ENCODE measurements at places on chromosomes 11 and 22.

- no peak for DNase-seq
Observed at GRCh38 chr11:27722953-27723344, 22.7 kb upstream of the BDNF start.

DNA sequence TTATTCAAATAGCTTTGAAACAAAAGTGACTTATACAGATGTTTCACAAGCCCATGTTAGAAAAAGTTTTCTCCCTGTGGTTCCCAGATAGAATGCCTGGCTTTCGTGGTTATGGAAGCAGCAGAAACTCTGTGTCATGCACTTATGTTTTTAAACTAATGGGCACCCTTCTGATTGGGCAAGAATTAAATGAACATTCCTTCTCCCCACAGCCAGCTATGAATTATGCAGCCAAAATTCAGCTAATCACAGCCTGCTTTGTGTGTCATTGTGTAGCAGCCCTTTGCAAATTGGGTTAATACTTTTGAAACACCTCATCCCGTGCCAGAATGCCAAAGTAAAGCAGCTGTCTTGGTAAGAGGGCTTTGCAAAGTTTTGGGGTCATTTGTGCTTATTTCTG lies 46.9 kb downstream of the PANX1 start:
- DNase-seq = peak; percentile 85

DNA sequence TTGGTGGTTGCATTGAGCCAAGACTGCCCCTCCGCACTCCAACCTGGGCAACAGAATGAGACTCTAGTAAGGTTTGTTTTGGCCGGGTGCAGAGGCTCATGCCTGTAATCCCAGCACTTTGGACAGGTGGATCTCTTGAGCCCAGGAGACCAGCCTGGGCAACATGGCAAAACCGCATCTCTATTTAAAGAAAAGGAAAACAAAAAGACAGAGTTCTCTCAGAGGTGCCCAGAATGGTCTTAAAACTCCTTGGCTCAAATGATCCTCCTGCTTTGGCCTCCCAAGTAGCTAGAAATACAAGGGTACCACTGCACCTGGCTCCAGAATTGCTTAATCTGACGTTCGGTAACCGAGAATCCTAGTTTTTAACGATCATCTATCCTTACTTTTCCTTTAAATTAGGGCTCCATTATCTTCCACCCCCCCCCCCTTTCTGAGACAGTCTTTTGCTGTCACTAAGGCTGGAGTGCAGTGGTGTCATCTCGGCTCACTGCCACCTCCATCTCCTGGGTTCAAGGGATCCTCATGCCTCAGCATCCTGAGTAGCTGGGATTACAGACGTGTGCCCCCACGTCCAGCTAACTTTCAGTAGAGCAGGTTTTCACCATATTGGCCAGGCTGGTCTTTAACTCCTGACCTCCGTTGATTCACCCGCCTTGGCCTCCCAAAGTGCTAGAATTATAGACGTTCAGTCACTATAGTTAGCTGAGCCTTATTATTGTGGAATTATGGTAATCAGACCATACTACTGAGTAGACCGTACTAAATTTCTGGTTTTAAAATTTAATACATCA lies 1.7 kb downstream of the RPS25 start:
- DNase-seq = no peak

- DNase-seq = no peak
Observed at GRCh38 chr11:1200611-1201191, 22.2 kb upstream of the MUC5B start.

DNA sequence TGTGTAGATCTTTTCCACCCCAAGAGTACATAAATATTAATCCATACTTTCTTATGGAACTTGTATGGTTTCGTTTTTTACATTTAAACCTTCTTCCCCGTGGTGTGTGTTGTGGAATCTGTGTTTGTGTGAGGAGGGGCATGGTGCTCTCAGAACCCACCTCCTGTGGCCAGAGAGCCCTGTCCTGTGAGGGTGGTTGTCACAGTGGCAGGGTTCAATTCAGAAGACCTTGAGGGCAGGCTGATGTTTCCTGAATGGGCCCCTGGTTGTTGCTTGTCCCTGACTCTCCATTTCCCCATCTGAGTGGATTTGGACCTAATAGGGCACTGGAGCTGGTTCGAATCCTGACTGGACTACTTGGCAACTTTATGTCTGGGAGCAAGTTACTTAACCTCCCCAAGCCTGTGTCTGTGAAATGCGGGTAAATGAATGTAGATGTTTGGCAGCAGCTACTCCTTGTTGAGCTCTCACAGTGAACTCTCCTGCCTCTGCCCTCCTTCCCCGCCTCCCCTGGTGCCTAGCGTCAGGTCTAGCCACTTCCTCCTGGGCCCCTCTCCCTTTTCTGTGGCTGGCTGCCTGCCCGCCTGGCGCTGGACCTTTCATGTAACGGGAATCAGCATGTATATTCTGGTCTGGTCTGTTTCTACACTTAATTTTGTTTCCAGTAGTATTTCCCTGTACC lies 7.3 kb downstream of the NEAT1 start:
- DNase-seq = peak; percentile 74

GRCh38 chr11:123221096-123221561 lies 26.1 kb upstream of the CLMP start:
- no peak for DNase-seq

GRCh38 chr22:36377022-36377631 lies 10.6 kb downstream of the MYH9 start:
- DNase-seq = no peak

GRCh38 chr22:23192133-23192532 lies 11.8 kb downstream of the BCR start:
- no peak for DNase-seq

DNA sequence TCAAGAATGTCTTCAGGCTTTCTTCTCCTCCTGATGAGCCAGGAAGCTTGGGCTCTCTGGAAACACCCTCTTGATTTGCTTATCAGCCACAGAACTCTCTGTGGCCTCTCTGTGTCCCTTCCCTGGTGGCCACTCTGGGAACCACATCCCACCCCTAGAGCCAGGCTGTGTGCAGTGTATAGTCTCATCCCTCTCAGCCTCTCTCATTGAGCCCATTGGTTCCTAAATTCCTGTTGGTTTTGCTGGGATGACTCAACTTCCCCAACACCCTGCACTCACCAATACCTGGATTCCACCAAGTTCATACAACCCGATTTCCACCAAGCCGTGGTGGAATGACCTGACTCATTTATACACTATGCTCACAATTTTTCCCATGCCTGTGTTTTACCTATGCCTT lies 5.2 kb downstream of the IRAG1 start:
- no peak for DNase-seq

GRCh38 chr11:83194281-83195142 lies 1.0 kb downstream of the ANKRD42 start:
- DNase-seq = peak; percentile 33

DNA sequence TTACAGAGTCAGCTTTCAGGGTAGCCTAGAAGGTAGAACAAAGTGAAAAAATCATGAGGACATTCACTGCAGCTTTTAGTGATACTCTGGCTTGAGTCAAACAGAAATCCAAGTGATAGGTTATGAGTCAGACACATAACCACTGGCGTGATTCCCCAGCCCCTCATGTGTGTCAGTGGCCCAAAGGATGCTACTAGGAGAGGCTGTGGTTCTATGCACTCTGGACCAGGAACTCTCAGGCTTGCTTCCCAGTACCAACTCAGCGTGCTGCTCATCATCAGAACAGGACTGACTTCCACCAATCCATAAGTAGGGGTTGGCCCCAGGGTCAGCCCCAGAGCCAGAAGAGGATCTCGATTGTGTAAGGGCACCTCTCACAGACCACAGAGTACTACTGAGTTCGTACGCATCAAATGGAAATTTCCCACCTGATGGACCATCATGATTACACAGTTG lies 116.8 kb downstream of the MED15 start:
- peak; percentile 9 for DNase-seq

DNA sequence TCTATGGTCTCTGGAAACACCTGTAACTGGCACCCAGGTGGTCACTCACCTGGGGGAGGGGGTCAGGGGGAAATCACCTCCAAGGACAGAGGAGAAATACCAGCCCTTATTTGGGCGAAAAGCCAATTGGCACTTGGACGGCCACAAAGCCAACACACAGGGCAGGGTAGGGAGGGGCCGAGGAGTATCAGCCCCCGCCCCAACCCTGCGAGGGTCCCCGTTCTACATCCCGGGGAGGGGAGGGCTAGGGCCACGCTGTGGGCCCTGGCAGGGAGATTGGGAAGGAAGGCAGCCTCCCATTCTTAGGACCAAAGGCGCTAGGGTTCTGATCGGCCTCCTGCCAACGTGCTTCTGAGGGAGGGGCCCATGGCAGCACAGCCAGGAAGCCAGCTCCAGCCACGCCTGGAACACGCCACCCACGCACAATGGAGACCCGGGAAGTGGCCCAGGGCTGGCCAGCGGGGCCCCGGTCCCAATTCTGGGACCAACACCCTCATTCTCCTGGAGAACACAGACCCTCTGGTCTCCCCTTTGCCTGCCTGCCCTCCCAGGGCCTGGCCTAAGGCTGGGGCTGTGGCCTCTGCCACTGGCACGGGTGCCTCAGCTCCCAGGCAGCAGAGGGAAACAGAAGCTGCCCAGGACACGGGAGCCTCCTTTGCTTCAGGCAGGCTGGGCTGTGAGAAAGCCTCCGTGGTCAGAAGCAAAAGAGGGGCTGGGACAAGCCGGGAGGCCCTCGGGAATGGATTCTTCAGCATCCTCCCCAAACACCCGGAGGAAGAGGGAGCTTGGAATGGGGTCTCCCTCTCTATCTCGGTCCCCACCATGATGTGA lies 7.4 kb downstream of the CBX6 start:
- DNase-seq = no peak

GRCh38 chr22:28030473-28030872 lies 111.4 kb upstream of the PITPNB start:
- no peak for DNase-seq

DNA sequence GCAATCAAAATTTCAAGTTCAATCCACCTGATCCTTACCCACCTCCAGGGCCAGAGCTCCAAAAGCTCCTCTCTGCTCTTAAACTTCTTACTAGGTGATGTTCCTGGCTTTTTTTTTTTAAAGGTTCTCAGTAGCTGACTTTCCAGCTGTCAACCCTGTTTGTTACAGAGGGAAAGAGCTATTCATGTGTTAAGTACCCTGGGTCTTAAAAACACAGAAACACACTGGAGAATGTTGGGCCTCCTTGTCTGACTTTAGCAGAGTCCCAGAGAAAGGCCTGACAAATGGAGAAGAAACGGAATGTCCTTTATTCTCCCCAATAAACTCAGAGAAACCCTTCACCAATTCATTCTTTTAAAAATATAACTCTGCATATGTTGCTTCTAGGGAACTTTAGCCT lies 3.2 kb downstream of the LRRC4C start:
- no peak for DNase-seq

GRCh38 chr11:13772223-13773046 lies 104.0 kb downstream of the FAR1 start:
- peak; percentile 28 for DNase-seq

- no peak for DNase-seq
Observed at GRCh38 chr11:115665958-115666357, 161.7 kb upstream of the CADM1 start.

DNA sequence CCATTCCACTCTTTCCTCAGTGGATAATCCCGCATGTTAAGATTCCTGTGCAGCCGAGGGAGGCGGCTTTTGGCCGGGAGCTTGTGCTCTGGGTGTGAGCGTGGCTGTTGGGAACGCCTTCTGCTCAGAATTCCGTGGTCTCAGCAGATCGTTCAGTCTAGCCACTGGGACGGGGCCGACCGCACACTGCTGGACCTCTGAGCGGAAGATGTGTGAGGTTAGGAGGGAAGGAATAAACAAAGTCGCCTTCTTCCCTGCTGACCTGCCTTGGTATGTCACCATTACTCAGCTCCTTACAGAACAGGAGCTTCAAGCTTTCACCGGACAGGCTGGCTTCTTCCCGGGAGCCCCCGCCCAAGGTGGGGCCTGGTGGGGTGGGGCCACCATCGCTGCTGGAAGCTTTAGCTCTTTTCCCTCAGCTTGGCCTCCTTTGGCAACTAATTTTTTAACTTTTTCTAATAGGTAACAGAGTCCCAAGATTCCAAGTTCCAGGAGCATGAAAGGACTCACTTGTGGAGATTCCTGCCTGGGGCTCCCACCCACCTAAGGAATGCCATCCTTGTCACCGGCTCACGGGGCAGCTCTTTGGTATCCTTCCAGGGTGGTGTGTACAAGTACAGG lies 22.5 kb upstream of the SEPTIN5 start:
- peak; percentile 8 for DNase-seq

- DNase-seq = no peak
Observed at GRCh38 chr11:112200252-112200651, 24.9 kb downstream of the BCO2 start.

DNA sequence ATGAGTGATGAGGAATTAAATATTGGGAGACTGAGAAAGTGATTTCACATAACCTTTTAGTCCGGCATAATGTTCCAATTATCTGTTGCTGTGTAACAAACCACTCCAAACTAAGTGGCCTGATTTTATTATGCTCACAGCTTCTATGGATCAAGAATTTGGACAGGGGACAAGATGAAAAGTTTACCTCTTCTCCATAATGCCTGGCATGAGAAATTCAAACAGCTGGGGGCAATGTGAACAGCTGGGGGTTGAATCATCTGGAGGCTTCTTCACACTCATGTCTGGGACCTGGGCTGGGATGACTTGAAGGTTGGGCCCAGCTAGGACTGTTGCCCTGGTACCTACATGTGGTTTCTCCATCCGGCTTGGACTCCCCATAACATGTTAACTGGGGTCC lies 99.4 kb upstream of the DRD2 start:
- no peak for DNase-seq

DNA sequence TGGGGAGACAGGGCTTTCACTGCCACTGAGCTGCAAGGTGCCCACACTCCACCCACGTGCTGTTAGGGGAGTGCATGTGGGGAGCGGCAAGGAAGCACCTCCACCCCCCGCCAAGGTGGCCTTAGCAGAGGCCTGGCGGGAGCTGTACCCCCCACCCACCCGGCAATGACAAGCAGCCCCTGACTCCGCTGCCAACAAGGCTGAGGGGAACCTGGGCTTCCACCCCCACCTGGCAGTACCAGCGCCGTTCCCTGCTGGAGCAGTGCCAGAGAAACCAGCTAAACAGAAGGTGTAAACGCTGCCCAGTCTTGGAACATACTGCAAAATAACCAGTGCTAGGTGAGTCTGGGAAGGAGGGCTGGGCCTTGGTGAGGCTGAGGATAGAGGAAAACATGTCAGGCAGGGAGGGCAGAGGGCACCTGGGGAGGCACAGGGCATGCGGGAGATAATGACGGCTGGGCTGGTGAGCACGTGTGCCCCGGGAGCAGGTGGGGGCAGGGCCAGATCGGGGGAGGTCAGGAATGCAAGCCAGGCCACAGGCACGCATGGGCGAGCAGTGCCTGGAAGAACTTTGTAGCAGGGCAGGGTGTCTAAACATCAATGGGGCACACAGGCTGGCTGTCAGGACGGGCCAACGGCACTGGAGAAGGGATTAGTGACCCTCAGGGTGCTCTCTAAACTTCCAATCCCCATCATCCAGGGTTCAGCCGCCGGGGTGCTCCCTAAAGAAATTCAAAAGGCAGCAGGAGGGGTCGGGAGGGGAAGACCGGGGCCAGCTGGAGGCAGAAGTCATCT lies 6.6 kb downstream of the CERK start:
- no peak for DNase-seq

- DNase-seq = no peak
Observed at GRCh38 chr11:130145975-130146776, 13.4 kb upstream of the ST14 start.

- no peak for DNase-seq
Observed at GRCh38 chr11:62505059-62505439, 41.6 kb downstream of the AHNAK start.

All from stromal cell of bone marrow (primary cell).